Astrocyte (in vitro differentiated cells and primary cell): ENCODE measurements at places on chromosomes 2 and 18. TPM values are rescaled to one million over a fixed set of nuclear protein-coding genes. Genes with fewer than 3 reads are reported as not detected.

Gene PMAIP1
- total RNA-seq, result 91.0 and 98.1 TPM in 2 replicates

Gene GPR39
- total RNA-seq, result 4.0 and 4.4 TPM in 2 replicates

Gene WDR75
- total RNA-seq, result 38.9 and 39.5 TPM in 2 replicates

DNA sequence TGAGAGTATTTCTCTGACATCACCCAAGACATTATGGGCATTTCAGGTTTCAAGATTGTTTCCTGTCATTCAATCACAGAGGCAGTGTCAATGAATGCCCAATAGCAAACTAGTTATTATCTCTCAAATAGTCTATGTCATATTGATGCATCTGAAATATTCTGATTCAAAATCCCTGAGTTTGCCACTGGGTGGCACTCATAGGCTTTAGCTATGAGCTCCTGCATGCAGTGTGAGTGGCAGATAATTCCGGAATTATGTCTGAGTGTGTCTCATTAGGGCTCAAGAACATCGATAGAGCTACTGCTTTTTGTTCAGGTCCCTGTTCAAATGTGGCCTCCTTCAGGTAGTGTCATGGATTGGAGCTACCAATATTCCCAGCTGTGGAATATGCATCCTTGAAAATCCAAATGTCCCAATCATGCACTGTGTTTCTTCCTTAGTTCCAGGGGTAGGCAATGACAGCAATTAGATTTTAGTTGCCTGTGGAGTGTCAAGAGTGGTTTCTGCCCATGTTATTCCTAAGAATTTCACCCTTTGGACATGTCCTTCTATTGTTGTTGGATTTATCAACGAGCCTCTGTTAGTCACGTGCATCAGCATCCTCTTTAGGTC is 7.8 kb upstream of the OR6B3 start:
- peak; percentile 14 for DNase-seq

- DNase-seq, result no peak
These were observed 31.3 kb downstream of the TMEM247 start for GRCh38 chr2:46510598-46511177.

DNA sequence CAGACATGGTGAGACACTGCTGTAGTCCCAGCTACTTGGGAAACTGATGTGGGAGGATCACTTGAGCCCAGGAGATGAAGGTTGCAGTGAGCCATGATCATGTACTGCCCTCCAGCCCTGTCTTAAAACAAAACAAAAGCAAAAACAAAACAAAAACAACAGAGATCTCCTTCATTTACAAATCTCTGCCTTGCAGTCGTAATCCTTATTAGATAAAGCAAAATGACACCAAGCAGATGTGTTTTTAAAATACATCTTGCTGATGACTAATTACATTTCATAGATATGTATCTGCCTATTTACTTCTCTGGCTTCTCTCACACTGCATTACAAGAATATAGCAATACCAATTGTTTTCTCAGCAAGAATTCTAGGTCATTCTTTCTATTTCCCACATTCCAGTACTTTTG is 22.8 kb downstream of the NFE2L2 start:
- peak; percentile 45 for DNase-seq

DNA sequence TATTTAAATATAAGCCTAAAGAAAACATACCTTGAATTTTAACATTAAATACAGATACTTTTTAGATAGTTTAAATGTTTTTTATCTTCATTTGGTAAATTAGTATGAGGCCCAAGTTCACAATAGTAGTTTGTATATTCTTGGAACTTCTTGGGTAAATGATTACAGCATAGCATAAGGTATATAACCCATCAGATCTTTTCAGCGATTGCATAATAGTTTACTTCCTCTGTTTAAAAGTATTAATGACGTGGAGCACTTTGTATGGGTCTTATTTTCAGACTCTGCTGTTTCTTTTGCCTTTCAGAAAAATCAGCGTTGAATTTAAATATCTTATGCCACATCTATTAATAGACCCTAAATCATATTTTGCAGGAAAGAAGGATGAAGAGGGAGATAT is 60.2 kb downstream of the CHRNA1 start:
- DNase-seq, result no peak

GRCh38 chr2:127158614-127159290 is 51.8 kb upstream of the BIN1 start:
- no peak for DNase-seq

DNA sequence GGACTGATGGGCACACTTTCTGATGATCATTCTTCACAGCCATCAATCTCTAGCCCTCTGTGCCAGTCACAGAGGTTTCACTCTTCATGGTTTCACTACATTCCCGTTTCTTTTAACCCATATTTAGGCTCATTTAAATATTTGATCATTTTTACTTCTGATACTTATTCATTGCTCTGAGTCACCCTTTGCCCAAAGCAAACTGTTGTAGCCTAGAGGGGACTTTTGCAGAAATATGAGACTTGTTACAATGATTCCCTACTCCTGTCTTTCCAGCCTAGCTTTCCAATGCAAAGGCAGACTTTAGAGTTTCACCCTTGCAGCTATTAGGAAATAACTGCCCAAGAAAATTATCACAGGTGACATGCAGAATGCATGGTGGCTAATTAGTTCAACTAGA is 444.2 kb downstream of the PTPRM start:
- no peak for DNase-seq

DNA sequence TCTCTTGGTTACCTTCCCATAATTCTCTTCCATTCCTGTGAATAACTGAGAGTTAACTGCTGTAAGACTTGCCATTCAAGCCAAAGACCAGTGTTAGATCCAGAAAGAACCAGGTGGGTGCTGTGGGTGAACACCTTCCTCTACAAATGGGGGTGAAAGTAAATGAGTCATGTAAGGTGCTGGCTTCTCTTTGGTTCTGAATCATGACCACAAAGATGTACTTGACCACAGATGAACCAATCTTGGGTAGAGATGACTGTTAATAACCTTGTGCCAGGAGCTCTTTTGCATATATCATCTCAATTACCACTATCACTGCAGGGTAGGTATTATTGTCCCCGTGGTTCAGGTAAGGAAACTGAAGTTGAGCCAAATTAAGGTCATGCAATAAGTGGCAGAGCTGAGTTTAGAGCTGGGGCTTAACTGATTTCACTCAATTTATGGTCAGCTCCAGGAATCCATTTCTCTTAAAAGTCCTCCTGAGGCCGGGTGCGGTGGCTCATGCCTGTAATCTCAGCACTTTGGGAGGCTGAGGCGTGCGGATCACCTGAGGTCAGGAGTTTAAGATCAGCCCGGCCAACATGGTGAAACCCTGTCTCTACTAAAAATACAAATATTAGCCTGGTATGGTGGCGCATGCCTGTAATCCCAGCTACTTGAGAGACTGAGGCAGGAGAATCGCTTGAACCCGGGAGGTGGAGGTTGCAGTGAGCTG is 244.9 kb upstream of the CXCR4 start:
- peak; percentile 14 for DNase-seq

DNA sequence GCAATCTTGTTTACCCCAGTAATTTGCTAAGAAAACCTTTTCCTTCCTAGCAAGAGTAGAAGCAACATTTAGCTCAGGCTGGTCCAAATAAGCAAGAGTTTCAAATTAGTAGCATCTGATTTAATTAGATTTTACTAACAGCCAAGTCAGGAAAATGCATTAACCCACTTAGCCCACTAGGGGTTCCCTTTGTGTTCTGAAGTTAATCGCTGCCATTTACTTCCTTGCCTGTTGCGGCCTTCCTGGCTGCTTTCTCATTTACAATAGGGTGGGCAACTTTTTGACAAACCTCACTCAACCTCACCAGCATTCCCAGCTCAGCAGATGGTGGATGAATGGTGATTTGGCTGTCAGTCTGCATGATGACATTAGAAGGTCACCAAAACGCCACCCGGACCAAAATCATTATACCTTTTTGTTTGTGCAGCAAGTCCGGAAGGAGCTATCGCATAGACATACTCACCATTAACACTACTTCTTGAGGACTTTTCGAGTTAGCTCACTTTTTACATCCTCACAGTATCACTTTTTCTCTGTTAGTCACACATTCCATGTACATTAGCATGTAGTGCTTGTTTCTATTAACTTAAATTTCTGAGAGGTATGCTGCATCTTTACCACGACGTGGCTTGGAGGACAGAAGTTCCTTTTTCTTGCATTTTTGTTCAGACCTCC is 101.5 kb upstream of the SETBP1 start:
- peak; percentile 79 for DNase-seq

DNA sequence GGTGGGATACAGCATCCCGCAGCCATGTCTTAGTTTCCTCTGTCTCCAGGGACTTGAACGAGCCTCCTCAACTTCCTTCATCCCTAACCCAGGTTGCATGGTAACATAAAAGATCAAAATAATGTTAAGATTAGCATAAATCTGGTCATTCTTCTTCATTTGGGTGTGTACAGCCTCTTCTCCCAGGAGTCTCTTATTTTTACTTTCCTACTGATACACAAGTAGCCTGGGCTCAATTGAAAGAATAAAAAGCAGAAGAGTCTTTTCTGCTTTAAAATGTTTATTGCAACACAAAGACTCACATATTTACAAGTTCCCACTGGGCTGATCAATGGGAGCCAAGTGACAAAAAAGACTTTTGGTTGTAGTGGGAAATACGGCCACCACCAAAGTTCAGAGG is 137.9 kb upstream of the PID1 start:
- DNase-seq, result no peak

DNA sequence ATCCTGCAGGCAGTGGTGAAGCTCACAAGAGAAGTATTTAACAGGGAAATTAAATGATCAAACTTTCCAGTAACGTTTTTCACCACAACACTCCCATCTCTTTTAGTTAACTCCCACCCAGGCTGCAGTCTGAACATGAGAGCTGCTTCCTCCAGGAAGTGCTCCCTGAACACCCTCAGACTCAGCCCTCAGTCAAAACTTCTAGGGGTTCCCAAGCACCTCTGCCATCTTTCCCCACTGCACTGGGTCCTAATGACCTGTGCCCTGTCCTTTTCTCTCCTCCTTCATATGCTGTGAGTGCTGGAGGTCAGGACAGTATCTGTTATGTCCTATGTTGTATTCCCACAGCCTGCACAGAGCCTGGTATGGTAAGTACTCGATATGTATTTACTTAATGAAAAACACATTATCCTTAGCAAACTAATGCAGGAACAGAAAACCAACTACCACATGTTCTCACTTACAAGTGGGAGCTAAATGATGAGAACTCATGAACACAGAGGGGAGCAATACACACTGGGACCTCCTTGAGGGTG is 49.2 kb upstream of the ASPRV1 start:
- no peak for DNase-seq

DNA sequence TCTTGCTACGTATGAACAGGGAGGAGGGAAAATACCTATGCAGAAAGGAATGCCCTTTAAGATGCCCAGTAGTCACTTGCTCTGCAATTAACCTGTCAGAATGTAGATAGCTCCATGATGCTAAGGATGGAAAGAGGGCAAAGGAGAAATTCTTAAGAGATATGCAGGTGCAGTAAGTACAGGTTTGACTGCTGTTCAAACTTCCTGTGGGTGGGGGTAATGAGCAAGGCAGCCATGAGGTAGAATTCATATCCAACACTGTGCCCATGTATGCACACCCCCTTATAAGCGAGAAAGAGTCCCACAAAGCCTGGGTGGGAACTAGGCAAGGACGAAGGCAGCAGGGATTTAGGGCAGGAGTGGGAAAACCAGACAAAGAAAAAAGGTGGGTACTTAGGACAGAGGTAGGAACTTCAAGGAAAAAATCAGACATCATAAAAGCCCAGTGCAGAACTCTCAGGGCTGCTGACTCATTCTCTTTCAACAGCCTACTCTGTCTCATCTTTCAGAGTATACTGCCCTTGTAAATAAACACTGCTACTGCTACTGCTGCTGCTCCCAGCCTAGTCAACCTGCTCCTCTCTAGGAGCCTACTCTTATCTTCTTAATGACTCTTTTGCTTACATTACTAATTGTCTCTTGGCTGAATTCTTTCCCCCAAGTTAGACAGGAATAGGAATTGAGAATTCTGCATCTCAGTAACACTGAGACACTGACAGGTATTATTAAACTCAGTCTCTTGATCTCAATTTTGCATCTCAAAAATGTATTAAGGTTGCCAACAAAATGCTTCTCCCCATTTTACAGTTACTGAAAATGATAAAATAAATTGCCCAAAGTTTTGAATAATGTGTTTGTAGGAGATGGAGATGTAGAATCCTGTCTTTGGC is 189.0 kb downstream of the PTH2R start:
- DNase-seq, result no peak

GRCh38 chr18:48452861-48453323 is 43.7 kb upstream of the ZBTB7C start:
- DNase-seq, result peak; percentile 36
